Naive thymus-derived CD8-positive, alpha-beta T cell (primary cell): ENCODE measurements at places on chromosomes 3 and 15.
A peak's percentile ranks its signal among the peaks of the same experiment; 100 is the strongest.

DNA sequence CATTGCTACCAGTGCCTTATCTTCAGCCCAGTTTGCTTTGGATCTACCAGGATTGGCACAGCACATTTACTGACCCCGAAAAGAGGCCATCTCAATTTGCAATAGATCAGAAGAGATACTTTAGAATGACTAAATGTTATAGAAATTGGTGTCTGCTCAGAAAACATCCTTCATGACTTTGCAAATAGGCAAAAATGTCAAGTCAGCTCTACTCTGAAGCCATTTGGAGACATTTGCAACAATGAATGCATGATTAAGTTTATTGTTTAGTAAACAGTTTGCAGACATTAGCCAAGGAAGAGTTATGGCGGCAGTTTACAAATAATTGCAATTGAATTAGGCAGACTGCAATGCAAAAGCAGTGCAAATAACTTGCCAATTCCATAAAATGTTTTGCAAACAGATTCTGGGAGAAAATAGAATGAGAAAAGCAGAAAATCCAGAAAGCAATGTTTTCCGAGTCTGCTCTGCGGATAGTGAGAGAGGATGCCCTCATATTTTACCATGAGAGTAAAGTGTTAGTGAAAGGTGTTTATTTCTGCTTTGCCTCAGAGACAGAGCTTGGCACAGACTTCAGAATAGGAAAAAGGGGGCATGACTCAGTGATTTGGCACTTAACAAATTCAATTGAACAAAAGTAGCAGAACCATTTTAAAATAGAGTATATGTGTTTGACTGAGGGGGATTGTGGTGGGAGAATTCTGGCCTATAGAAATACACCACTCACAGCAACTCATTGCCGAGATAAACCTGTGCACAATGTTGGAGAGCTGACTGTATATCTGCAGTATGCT lies 334.9 kb upstream of the NR2F2 start:
- H3K27me3 ChIP-seq: peaks cover 15% of the 10 kb centered on the region
- peaks cover 5% of the 10 kb centered on the region for H3K4me1 ChIP-seq
- H3K27ac ChIP-seq: no peak overlapping the region
- no peaks in the 10 kb centered on the region for H3K36me3 ChIP-seq
- H3K4me3 ChIP-seq: no peak overlapping the region

DNA sequence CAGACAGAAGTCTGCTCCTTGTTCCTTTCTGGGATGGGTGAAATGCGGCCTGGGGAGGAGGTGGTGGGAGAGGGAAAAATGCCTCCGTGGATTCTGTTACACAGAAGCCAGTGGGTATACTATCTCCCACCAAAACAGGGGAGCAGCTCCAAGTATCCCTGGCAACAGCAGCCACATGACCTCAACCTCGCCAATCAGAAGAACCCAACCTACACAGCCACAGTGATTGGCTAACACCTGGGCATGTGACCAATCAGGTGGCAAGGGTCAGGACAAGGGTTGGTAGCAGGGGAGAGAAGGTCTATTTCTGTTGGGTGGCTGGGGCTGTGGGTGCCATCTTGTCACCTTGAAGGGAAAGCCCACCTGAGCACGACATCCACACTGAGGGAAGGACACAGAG lies 9.1 kb upstream of the ACAD9 start:
- H3K4me3 ChIP-seq: no peak overlapping the region
- no peaks in the 10 kb centered on the region for H3K27me3 ChIP-seq
- no peak overlapping the region for H3K27ac ChIP-seq
- no peaks in the 10 kb centered on the region for H3K36me3 ChIP-seq
- no peak for DNase-seq
- peaks cover 7% of the 10 kb centered on the region for H3K4me1 ChIP-seq

- H3K36me3 ChIP-seq: no peaks in the 10 kb centered on the region
- no peak overlapping the region for H3K4me3 ChIP-seq
- no peaks in the 10 kb centered on the region for H3K4me1 ChIP-seq
- no peak for DNase-seq
- no peak overlapping the region for H3K27ac ChIP-seq
Observed at GRCh38 chr3:94440767-94441493, 378.1 kb downstream of the NSUN3 start.

DNA sequence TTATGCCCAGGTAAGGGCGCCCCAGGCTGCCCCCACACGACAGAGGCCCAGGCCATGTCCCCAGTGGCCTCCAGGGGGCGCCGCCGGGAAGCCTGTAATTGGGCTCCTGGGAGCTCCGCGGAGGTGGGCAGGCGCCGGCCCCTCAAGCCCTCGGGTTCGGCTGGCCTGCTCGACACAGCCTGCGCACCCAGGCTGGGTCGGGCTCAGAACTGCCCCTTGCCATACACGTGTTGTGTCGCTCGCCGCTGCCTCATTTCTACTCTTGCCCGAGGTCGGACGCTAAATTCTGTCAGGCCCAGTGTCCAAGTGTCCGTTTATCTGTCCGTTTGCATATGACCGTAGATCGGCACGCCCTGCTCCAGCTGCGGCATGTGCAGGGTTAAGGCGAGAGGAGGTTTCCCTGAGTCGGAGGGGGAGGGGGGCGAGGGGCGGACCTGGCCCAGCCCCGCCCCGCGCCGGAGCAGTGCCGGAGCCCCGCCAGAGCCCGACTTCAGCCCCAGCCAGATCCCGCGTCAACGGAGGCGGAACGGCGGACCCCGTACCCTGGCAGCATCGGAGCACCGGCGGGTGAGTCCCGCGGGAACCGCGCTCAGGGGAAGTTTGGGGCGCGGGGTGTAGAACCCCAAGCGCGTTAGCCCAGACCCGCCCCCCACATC lies at the start of gene KLHDC8B:
TSS of gene KLHDC8B (plus strand) at position 480 of the 656 bp plus-strand sequence. CDS start 1,172 bp downstream, outside the sequence.
- peak; percentile 81 for DNase-seq
- H3K27ac ChIP-seq: peak within 1 kb of the TSS; percentile 86
- H3K27me3 ChIP-seq: no peaks in the 10 kb centered on the region
- H3K36me3 ChIP-seq: no peaks in the 10 kb centered on the region
- peak within 1 kb of the TSS; percentile 84 for H3K4me3 ChIP-seq

- H3K27ac ChIP-seq: no peak overlapping the region
- H3K27me3 ChIP-seq: no peaks in the 10 kb centered on the region
- no peak for DNase-seq
- H3K36me3 ChIP-seq: no peaks in the 10 kb centered on the region
Observed at GRCh38 chr3:110767156-110767555, 304.5 kb upstream of the NECTIN3 start.

- peaks cover 42% of the 10 kb centered on the region for H3K27me3 ChIP-seq
- H3K4me1 ChIP-seq: peaks cover 3% of the 10 kb centered on the region
- no peaks in the 10 kb centered on the region for H3K36me3 ChIP-seq
- no peak overlapping the region for H3K4me3 ChIP-seq
- H3K27ac ChIP-seq: no peak overlapping the region
- DNase-seq: no peak
Observed at GRCh38 chr3:42257007-42257406, 9.0 kb downstream of the CCK start.

DNA sequence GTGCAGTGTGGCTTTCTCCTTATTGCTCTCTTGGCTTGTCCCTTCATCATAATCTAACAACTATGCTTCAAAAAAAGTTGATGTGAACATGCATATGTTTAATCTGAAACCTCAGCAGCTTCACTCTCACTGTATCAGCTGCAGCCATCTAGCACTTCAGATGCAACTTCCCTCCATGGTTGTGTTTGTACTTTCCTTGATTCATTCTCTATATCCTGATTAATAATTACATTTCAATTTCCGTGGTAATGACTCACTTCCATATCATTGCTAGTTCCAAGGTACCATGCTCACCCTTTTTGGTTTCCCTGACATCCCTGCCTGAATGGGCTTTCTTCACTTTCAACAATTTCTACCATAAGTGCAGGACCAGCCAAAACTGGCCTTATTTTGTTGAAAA lies 51.2 kb downstream of the MDFIC2 start:
- no peaks in the 10 kb centered on the region for H3K4me1 ChIP-seq
- no peak for DNase-seq
- H3K4me3 ChIP-seq: no peak overlapping the region
- no peaks in the 10 kb centered on the region for H3K27me3 ChIP-seq

- H3K4me3 ChIP-seq: peak overlapping the region; percentile 84
- peak; percentile 73 for DNase-seq
- peaks cover 65% of the 10 kb centered on the region for H3K4me1 ChIP-seq
- no peaks in the 10 kb centered on the region for H3K27me3 ChIP-seq
- H3K36me3 ChIP-seq: peaks cover 4% of the 10 kb centered on the region
- peak overlapping the region; percentile 95 for H3K27ac ChIP-seq
Observed at GRCh38 chr3:43389388-43390254, 103.3 kb downstream of the SNRK start.

DNA sequence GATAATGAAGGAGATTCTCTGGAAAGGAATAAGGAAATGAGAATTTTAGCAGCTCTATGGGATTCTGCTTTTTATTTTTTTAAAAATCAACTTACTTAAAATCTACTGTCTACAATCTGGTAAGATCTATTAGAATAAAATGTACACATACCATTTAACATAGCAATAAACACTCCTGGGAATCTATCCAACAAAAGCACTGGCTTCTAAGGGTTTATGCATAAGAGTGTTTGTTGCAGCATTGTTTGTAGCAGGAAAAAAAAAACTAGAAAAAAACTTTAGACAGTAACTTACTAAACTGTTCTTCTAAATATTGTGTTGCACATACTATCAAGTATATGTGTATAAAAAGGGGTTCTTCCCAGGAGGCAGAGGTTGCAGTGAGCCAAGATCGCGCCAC lies 15.7 kb upstream of the RBP1 start:
- H3K4me3 ChIP-seq: no peak overlapping the region
- no peak overlapping the region for H3K27ac ChIP-seq
- no peaks in the 10 kb centered on the region for H3K4me1 ChIP-seq
- H3K36me3 ChIP-seq: no peaks in the 10 kb centered on the region

GRCh38 chr3:109926376-109926775 lies 589.0 kb upstream of the DPPA4 start:
- H3K4me3 ChIP-seq: no peak overlapping the region
- H3K27ac ChIP-seq: no peak overlapping the region
- peaks cover 4% of the 10 kb centered on the region for H3K4me1 ChIP-seq
- no peak for DNase-seq
- no peaks in the 10 kb centered on the region for H3K27me3 ChIP-seq
- H3K36me3 ChIP-seq: no peaks in the 10 kb centered on the region

- H3K4me3 ChIP-seq: no peak overlapping the region
- no peak overlapping the region for H3K27ac ChIP-seq
- no peak for DNase-seq
- H3K4me1 ChIP-seq: no peaks in the 10 kb centered on the region
- no peaks in the 10 kb centered on the region for H3K27me3 ChIP-seq
Observed at GRCh38 chr3:35832140-35832571, 192.8 kb downstream of the ARPP21 start.

GRCh38 chr3:188125076-188125475 lies 28.9 kb upstream of the LPP start:
- H3K27ac ChIP-seq: no peak overlapping the region
- no peaks in the 10 kb centered on the region for H3K4me1 ChIP-seq
- H3K4me3 ChIP-seq: no peak overlapping the region
- peaks cover 3% of the 10 kb centered on the region for H3K27me3 ChIP-seq
- no peak for DNase-seq
- H3K36me3 ChIP-seq: no peaks in the 10 kb centered on the region
